Fibroblast of skin of abdomen (primary cell): ENCODE measurements at places on chromosomes 6 and 20.
A peak's percentile ranks its signal among the peaks of the same experiment; 100 is the strongest.

- no peak for DNase-seq
These were observed 17.6 kb downstream of the TRDN start for GRCh38 chr6:123619156-123619555.

- no peak for DNase-seq
These were observed 39.1 kb downstream of the VSTM2L start for GRCh38 chr20:37941992-37942391.

DNA sequence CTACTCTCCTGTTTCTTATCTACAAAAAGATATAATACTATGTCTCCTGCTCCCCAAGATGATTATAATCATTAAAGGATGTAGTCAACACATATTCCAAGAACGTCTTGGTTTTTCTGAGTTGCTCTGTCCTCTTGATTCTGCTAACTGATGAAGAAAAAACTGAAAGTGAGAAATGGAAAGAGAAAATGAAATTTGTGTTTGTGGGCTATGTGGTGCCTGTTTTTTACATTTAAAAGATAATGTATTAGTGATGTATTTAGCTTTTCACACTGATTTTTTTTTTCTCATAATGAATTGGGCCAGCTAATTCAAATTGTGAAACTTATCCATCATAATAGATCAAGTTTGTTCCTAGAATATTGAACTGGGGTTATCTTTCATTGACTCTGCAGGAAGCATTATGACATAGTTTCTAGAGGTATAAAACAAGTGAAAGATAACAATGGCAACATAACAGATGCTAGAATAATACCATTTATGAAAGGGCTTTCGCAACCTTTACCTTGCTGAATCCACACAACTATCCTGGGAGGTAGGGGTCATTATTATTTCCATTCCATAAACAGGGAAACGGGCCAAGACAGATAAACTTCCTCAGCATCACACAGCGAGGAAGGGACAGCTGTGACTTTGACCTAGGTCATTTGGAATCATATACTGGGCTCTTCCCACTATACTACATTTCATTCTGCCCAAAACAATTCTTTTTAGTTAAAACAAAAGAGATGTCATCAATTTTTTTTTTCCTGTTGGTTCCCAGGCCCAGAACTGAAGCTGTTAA lies 336.7 kb downstream of the GJA1 start:
- no peak for DNase-seq

DNA sequence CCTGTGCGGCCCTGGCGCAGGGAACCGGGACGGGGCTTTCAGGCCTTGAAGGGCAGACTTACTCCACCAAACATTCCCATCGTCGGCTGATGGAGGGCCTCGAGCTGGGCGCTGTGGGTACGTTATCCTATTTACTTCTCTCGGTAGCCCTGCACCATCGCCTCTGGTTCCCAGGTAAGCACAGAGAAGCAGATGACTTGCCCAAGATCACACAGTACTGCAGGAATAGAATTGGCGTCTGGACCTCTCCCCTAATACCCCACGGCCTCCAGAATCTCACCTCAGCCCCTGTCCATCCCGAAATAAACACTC lies 46.4 kb downstream of the PDYN start:
- DNase-seq = no peak

DNA sequence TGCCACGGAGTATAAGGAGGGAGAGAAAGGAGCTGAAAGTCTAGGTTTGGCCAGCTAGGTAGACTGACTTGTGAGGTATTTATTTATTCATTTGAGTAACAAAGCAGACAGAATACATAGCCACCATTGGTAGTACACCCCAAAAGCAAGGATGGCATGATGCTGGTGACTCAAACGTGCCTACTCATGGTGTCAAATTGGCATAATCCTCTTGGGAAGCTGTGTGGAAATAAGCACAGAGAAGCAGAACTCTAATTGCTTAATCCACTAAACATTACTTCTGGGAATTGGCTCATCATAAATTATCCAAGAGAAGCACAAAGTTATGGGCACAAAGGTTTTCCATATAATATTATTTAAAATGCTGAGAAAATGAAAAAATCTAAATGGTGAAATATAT lies 2.5 kb downstream of the DEFB132 start:
- DNase-seq = no peak

GRCh38 chr6:67615796-67616195 lies 1019.3 kb upstream of the ADGRB3 start:
- DNase-seq = peak; percentile 76

DNA sequence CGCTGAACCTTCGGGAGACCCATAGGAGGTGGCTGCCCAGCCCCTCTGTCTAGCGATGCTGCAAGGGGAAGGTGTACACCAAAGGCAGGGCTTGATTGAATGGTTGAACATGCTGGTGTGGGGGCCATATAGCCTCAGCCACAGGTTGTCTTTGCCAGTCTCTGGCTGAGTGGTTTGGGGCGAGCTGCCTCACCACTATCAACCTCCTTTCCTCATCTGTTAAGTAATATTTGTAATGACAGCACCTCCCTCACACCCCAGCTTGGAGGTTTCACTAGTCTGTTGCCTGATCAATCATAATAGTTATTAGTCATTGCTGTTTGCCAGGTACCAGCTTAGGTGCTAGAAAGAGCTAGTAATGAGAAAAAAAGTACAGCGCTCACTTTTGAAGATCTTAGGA lies 11.8 kb upstream of the ZNF831 start:
- no peak for DNase-seq

DNA sequence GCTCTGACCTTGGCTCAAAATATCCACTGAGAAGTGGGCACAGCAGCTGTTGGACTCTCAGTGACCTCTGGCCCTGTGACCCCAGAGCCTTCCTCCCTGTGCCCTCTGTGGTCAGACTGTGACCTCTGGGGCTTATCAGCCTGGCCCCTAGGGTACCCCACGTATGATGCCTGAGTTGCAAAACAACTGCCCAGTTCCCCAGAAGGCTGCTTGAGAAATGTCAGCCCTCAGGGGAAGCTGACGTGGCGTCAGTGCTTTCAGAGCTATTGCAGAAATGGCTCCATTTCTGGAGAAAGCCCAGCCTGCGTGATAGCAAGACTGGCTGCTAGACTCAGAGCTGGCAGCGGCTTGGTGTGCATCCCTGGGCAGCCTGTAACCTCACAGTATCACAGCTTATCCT lies 31.5 kb upstream of the TGM2 start:
- DNase-seq = peak; percentile 64

GRCh38 chr6:21827425-21828202 lies 234.1 kb downstream of the SOX4 start:
- DNase-seq = no peak

DNA sequence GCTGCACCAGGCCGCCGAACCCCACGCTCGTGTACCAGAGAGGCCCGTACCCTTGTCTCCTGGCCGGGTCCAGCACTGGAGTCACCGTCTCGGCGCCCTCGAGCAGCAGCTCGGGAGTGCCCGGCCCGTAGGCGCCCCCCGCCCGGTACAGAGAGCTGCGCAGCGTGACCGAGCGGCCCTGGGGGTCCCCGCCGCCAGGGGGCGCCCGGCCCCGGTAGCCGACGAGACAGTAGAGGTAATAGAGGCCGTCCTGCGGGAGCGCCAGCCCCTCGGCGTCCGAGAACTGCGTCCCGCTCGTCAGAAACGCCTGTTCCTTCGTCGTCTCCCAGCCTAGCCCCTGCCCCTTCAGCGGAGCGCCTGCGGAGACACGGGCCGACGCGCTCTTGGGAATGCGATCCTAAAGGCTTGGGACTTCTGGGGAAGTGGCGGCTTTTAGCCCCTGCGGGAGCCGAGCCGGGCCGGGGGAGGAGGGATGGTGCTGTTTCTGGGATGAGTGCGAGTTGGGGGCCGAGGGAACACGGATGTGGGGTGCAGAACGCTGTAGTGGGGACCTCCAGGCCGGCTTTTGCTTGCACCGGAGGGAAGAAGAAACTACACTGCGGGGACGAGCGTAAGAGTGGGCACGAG lies 1.3 kb downstream of the LTB start:
- DNase-seq = peak; percentile 79

- DNase-seq = no peak
These were observed 14.0 kb downstream of the APMAP start for GRCh38 chr20:24978513-24978912.

DNA sequence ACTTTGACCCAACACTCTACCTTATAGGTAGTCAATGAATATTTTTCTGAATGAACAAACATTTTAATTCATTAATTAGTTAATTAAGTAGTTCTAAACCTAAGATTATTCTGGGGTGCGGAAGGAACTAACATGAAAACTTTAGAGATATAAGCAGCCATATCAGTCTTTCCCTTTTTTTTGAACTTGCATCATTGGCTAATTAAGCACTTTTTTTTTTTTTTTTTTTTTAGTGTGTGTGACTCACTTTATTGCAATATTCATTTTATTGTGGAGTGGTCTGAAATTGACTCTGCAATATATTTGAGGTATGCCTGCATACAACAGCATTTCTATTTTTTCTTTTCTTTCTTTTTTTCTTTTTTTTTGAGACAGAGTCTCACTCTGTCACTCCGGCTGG lies 21.8 kb upstream of the AMD1 start:
- no peak for DNase-seq

- no peak for DNase-seq
These were observed 52.6 kb downstream of the JAG1 start for GRCh38 chr20:10621149-10621548.

DNA sequence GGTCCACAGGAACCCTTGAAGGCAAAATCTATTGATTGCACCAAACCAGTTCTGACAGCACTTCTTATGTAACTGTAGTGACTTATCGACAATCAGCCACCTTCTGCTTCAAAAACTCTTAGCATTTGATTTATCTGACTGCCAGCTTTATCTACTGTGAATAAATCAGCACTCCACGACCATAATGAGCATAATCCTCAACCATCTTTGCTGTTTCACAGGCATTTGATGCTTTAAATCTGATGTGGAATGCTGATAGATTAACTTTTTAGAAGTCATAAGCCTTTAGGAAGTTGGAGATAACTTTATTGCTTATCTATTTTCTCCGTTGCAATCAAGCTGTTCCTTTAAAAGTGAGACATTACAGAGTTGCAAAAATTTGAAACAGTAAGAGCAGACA lies 101.5 kb upstream of the PTCHD4 start:
- DNase-seq = no peak

GRCh38 chr20:52031563-52032303 lies 159.8 kb downstream of the ZFP64 start:
- peak; percentile 95 for DNase-seq

DNA sequence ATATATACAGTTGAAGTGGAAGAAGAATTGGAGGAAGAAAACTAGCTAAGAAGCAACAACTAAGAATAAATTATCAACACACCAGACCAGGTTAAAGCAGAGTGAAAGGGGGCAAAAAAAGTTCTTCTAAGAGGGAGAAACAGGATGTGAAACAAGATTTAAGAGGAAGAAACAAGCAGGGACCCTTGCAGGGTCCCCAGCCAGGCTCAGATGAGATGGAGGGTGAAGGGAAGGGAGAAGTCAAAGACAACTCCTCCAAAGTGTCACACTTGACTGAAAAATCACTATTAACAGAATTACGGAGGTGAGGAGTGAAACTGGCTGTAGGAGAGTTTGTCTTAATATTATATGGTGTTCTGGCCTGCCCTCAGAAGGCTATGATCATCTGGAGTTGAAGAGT lies 65.4 kb downstream of the MTFR2 start:
- DNase-seq = no peak
